Right hindlimb (tissue), 1 donor: ENCODE measurements at places on chromosomes 3 and 15.

DNA sequence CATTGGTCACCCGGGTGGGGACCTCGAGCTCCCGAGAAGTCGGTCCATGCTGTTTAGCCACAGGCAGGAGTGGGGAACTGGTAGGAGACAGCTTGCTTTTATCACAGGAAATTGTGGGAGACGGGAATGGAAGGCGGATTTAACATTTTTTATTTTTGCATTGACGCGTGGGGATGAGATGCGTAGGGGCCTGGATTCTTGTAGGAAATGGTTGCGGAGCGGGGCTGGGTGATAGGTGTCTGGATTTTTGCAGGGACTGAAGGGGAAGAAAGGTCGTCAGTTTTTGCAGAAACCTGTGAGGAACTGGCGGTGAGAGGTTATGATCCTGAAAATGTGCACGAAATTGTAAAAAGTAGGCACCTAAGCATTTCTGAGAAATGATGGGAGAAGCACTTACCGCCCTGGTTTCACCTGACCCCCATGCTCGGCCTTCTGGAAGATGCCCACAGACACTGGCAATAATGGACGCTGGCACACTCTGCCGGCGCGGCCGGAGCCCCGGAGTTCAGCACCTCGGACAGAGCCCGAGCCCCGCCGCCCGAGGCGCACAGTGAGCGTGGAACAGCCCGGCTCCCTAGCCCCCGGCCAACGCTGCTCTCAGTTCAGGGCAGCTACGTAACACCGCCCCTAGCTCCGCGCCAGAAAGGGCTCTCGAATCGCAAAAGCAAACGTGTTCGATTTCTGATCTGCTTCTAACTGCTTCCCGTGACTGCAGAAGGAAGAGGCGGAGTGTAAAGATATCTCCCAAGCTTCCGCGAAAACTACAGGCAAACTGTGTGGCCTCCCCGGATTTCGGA lies 928 bp downstream of the ANKRD34C start:
- peak; percentile 69 for DNase-seq

- DNase-seq = no peak
These were observed 827 bp downstream of the PLCB2 start for GRCh38 chr15:40306908-40307307.

- no peak for DNase-seq
These were observed 52.7 kb downstream of the SLC25A36 start for GRCh38 chr3:140994316-140994715.

- peak; percentile 87 for DNase-seq
These were observed at the start of gene IQSEC1 for GRCh38 chr3:13073326-13074005. Gene IQSEC1 (minus strand): TSS chr3:13073429. CDS start chr3:13073014, 415 bp downstream.

GRCh38 chr15:90884719-90885431 lies 571 bp downstream of the FES start:
- no peak for DNase-seq

DNA sequence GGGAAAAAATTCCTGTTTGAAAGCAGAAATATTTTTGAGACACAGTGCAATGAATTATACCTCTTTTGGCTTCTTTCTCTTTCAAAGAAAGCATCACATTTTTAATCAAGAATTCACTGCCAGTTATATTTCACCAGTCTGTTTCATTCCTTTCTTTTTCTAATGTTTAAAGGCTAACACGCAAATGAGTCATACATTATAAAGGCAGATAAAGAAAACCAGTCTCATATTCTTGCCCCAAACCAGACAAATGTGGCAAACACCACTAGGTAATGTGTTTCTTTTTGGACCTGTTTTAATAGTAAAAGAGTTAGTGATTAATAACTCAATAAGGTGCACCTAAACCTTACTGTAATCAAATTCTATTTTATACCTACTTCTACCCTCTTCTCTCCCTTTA lies 83.8 kb downstream of the PLOD2 start:
- DNase-seq = no peak

DNA sequence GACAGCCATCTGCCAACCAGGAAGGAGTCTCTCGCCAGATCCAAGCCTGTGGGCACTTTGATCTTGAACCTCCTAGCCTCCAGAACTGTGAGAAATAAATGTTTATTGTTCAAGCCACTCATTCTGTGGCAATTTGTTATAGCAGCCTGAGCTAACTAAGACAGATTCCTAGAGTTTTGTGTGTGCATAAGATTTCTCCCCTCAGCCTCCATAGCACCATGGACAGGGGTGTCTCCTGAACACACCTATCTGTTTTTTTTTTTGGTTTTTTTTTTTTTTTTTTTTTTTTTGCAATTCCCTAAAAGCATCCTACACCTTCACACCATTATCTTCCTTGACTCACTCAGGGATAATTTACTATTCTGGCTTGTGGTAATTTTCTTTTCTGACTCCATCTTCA lies 768.5 kb downstream of the NR2F2 start:
- no peak for DNase-seq

GRCh38 chr3:64445109-64445943 lies 220.1 kb upstream of the PRICKLE2 start:
- peak; percentile 76 for DNase-seq

- DNase-seq = no peak
These were observed 96.7 kb downstream of the DHX30 start for GRCh38 chr3:47899495-47900108.

- no peak for DNase-seq
These were observed 206.6 kb upstream of the HES1 start for GRCh38 chr3:193929373-193929772.

GRCh38 chr15:42147431-42147735 lies 9.1 kb downstream of the PLA2G4F start:
- DNase-seq = no peak

GRCh38 chr3:98954242-98954641 lies 52.7 kb upstream of the DCBLD2 start:
- no peak for DNase-seq

- DNase-seq = no peak
These were observed 80.7 kb downstream of the SQOR start for GRCh38 chr15:45715528-45715927.

GRCh38 chr3:61783993-61784718 lies 222.8 kb downstream of the PTPRG start:
- no peak for DNase-seq

- peak; percentile 91 for DNase-seq
These were observed 45.7 kb upstream of the DUT start for GRCh38 chr15:48285329-48286214.
